ENCODE measurements at places on chromosomes 11 and 22. TPM values are rescaled to one million over a fixed set of nuclear protein-coding genes. Genes with fewer than 3 reads are reported as not detected.
A peak's percentile ranks its signal among the peaks of the same experiment; 100 is the strongest.

- DNase-seq, result no peak
Measured at GRCh38 chr22:36899498-36899897, 13.9 kb upstream of the CSF2RB start.

DNA sequence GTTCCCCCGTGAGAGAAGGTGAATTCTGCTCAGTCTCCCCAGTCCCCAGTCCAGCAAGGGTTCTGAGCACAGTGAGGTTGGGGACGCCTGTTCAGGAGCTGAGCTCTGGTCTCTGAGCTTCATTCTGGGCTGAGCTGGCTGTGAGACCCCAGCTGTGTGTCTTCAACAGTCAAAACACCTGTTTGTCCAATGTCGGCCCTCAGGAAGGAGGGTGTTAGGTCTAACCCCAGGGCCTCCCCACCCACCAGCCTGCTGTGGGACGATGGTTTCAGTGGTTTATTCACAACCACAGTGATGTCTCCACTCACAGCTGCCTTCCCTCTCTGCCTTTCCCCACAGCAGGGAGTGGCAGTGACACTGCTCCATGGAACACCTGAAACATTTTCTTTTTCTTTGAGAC lies 1282.9 kb downstream of the TBC1D22A start:
- no peak for DNase-seq

GRCh38 chr22:44363980-44364750 lies 51.4 kb upstream of the SHISAL1 start:
- DNase-seq, result peak; percentile 30

Gene SLCO2B1
- total RNA-seq, result 332 TPM

Gene DNAJB13
- total RNA-seq, result 7.5 TPM

DNA sequence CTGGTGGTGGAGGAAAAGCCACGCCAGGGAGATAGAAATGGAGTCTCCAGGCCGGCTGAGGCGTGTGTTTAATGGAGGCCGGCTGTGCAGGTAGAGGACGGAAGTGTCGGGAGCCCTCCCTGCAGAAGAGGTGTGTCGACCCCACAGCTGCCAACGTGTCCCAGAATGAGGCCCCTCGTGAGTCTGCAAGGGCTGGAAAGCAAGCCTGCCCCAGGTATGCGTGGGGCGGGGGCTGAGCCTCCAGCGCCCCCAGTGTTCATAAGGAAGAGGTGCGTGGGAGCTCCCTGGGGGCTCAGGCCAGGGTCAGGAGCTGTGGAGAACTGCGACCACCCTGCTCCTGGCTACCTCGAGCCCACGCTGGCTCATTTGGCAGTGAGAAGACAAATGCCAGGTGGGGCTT lies 38.0 kb upstream of the JAM3 start:
- no peak for DNase-seq

Gene TRIM29
- 8.3 TPM for total RNA-seq

GRCh38 chr22:38758276-38758945 lies 2.6 kb upstream of the SUN2 start:
- no peak for DNase-seq

- DNase-seq, result no peak
Measured at GRCh38 chr11:70772950-70773349, 374.6 kb downstream of the CTTN start.

All from lower lobe of right lung (tissue), 2 donors.